AG10803 (cell line): ENCODE measurements at places on chromosomes 2 and 18.

GRCh38 chr18:75031717-75032317 lies 177.1 kb downstream of the PTGR3 start:
- peak; percentile 16 for DNase-seq

- peak; percentile 50 for DNase-seq
Observed at GRCh38 chr2:151363709-151364108, 6.3 kb downstream of the TNFAIP6 start.

GRCh38 chr18:74219056-74219455 lies 70.7 kb downstream of the TIMM21 start:
- no peak for DNase-seq

DNA sequence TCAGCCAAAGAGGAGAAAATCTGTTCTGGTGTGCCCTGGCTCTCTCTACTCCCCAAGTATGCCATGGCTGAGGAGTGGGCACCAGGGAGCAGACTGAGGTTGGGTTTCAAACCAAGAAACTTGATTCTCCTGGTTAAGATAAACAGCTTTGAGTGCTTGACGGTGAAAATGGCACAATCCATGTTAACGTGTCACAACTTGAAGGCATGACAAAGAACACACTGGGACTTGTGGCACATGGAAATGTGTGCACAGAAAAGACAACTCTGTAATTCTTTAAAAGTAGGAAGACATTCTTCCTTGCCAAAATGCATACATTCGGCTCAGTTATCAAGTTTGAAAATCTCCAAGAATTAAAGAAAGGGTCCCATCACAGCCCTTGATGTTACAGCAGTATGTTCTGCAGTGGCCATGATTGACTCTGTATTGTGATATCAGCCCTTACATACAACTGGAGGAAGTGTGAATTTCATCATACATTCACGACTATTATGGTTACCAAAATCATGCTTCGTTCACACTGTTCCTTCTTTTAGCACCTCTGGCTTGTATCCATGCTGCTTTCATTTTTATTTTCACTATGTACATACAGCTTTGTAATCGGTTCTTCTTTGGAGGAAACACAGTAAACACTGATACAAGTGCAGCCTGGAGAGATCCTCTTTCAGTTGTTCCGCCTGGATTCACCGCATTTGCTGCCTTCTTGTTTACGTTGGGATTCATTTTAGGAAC lies 15.6 kb upstream of the ACTG2 start:
- DNase-seq = no peak

- peak; percentile 92 for DNase-seq
Observed at GRCh38 chr18:23593720-23594119, 7.4 kb upstream of the NPC1 start.

GRCh38 chr2:880201-880970 lies 70.3 kb upstream of the SNTG2 start:
- no peak for DNase-seq

DNA sequence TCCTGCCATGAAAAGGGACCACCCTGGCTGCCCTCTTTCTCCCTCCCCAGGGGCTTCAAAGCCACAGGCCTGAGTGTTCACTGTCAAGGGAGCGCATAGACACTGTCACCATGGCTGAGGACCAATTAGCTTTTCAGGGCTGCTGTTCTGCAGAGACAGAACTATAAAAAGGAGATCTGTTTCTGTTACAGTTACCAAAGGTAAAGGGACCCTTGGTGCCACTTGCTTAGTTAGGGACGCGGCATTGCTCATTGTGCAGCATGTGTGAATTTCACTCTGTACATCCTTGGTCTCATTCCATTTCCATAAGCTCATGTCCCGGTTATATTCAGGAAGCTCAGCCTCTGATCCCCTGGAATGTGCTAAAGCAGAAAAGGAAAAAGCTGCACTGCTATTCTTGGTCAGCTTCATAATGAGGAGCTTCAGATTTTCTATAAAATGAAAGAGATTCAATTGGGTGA lies 55.5 kb upstream of the RNF152 start:
- peak; percentile 46 for DNase-seq

- no peak for DNase-seq
Observed at GRCh38 chr2:170276925-170277629, 99.1 kb downstream of the MYO3B start.

- no peak for DNase-seq
Observed at GRCh38 chr18:45998244-45998643, 31.1 kb upstream of the EPG5 start.

- DNase-seq = peak; percentile 40
Observed at GRCh38 chr2:68124321-68124720, 33.4 kb upstream of the PNO1 start.

DNA sequence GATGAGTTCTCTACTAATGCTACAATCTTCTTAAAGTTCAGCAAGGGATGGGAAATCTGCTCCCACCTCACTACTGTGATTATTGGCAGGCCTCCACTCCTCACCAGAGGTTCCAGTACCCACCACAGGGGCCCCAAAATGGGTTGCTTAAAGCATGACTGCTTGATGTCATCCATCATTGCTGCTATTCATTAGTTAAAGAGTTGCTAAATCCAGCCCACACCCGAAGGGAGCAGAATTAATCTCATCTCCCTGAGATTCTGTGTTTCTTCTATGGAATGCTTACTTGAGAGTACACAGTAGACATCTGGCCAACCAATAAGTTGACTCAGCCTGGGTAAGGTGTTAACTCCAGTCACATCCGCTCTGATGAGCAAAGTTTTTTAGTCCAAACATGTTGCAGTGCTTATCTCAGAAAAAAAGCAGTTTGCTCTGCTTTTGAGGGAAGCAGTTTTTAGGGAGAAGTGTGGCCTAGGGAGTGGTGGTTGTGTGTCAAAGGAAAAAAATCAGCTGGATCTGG lies 690.2 kb upstream of the POU3F3 start:
- no peak for DNase-seq

DNA sequence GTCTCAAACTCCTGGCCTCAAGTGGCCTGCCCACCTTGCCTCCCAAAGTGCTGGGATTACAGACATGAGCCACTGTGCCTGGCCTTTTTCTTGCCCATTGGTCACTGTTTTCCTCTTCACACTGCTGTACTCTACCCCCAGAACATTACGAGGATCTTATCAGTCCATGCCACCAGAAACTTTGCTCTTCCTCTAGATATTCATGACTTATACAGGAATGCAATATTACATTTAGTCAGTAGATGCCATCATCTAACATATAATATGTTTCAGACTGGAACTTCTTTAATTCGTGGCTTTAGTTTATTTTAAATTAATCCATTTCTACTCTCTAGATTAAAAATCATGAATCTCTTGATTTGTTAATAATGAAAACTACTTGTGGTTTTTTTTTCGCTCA lies 135.5 kb downstream of the COMMD1 start:
- no peak for DNase-seq

DNA sequence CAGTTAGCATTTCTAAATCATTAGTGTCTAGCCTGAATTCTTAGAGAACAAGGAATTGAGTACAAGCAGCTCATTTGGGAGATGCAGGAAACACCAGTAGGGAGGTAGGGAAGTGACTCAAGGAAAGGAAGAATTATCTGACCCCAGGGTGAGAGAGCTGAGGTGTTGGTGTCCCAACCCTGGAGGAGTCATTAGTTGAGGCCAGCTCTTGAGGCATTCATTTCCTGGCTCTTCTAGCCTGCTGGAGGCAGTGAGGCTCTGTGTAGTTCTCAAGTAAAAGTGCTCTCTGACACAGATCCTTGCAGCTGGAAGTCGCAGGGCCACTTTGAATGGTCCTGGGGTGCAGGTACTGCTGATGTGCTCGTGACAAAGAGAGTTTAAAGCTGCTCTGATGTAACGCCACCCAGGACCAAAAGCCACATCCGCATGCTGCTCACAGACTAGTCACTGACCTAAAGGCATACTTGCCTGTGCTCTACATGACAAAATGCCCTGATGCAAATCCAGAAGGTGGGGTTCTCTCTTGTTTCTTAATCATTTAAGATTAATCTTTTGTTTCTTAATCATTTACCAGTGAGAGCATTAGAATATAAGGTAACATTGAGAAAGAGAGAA lies 299.5 kb upstream of the LYPD1 start:
- no peak for DNase-seq

GRCh38 chr2:175742367-175742766 lies 259.7 kb downstream of the LNPK start:
- DNase-seq = peak; percentile 68

DNA sequence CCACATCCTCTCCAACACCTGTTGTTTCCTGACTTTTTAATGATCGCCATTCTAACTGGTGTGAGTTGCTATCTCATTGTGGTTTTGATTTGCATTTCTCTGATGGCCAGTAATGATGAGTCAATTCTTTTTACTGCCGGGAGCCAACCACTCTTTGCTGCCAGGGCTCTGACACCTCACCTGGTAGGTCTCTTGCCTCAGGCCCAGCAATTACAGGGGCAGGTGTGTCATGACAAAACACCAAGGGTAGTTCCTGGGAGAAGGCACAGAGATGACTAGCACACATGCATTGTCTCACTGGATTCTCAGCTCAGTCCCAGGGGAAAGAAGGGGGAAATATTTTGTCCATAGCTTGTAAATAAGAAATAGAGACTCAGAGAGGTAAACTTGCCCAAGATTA lies 122.3 kb downstream of the CHST9 start:
- DNase-seq = no peak

GRCh38 chr2:159617646-159618045 lies 1.3 kb upstream of the BAZ2B start:
- DNase-seq = peak; percentile 18

DNA sequence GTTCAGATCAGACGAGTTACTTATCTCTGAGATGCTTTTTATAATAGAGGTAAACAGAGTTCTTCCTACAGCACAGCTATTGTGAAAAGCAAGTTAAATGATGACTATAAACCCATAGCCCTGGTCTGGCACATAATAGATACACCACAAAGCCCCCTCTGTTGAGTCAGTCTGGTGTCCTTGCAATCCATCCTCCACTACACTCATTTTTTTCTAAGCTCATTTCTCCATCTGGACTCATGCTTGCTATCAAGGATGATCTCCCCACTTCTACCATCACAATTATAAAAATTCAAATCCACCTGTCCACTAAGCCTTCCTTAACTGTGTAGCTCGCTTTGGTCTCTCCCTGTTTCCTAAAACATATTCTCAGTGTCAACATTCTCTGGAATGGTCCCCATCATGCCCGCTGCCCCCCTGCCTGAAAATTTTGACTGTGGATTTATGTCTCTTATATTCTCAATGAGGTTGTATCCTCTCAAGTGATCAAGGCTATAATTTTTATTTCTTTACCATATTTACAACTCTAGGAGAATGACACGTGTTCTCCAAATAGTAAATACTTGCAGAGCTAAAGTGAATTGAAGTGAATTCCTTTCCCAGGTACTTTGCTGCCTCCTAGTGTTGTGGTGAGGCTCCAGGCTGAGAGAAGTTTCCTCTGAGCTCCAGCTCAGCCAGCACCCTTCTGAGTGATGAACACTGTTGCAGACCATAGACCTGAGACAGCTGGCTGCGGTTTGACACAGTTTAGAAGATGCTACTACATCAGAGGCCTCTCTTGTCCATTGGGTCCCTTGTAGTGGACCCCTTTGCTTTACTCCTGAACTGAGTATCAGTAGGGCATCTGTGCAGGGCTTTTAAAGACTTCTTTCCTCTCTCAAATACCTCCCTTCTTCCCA lies 108.7 kb downstream of the DPP10 start:
- DNase-seq = peak; percentile 45

DNA sequence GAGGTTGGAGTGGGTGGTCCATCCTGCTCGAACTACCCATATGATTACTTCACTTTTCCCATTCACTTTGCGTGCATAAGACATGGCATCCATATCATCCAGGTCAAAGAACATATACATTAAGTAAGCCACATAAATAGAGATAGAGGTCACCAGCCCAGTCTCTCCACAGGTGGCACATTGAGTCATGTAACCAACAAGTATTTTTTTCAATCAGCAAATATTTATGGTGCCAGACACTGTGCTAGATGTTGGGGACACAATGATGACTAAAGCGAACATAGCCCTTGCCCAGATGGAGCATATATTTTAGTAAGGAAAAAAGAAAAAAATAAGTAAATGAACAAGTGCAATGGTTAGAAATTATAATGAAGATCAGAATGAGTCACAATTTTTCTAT lies 83.6 kb upstream of the LCLAT1 start:
- DNase-seq = no peak

GRCh38 chr2:235979753-235980435 lies 188.3 kb downstream of the GBX2 start:
- no peak for DNase-seq

DNA sequence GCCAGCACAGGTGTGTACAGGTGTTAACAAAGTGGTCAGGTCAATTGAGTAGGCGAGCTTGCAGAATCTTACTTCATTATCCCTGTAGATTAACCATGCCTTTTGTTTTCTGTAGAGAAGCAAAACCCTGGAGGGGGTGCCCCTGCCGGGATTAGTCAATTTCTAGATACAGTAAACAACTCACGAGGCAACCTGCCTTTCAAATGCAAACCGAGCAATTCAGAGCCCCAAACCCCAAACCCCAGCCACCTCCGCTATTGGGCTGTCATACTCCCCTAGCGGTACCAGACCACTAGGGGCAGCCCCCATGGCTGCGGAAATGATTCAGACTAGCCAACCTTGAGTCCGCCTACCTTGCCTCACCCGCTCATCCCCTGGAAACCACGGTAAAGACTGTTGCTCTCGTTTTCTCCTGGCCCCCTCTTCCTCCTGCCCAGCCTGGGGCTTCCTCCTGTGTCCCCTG lies 61.4 kb upstream of the KIF5C start:
- DNase-seq = no peak

GRCh38 chr18:25365242-25365641 lies 13.3 kb upstream of the ZNF521 start:
- DNase-seq = no peak

- DNase-seq = no peak
Observed at GRCh38 chr2:145563741-145564615, 1044.1 kb upstream of the ZEB2 start.

DNA sequence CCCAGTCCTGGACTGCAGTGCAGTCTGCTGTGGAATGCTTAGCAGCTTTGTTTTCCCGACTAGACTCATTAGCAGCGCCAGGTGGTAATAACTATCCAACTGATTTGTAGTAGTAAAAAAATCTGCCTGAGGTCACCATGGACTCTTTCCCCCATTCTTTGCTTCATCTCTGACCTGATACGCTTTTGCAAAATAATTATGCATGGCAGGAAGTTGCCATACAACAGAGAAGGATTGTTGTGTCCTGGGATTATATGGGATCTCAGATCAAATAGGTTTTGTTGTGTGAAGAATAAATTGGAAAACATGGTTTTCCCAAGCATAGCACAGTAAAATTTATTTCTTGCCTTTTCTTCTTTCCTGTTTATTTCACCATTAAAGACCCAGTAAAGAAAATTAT lies 72.4 kb upstream of the ATP5MC3 start:
- no peak for DNase-seq

GRCh38 chr2:191566344-191566743 lies 111.6 kb upstream of the NABP1 start:
- DNase-seq = peak; percentile 60
